Caco-2 (cell line): ENCODE measurements at places on chromosomes 2 and 18.

DNA sequence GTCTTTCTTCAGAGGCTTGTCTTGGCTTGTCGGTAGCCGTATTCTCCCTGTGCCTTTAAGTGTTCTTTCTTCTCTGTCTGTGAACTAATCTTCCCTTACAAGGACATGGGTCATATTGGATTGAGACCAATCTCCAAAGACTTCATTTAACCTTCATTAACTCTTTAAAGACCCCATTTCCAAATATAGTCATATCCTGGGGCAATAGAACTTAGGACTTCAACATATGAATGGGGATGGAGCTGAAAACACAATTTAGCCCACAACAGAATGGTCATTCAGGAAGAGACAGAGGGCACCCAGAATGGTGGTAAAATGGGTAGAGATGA is 82.1 kb upstream of the TANK start:
- no peak for DNase-seq

- no peak for DNase-seq
Measured at GRCh38 chr18:8460748-8461147, 148.5 kb upstream of the RAB12 start.

GRCh38 chr2:233413046-233413445 is 58.8 kb downstream of the DGKD start:
- DNase-seq = no peak

GRCh38 chr2:60411295-60411694 is 142.2 kb downstream of the BCL11A start:
- DNase-seq = no peak

DNA sequence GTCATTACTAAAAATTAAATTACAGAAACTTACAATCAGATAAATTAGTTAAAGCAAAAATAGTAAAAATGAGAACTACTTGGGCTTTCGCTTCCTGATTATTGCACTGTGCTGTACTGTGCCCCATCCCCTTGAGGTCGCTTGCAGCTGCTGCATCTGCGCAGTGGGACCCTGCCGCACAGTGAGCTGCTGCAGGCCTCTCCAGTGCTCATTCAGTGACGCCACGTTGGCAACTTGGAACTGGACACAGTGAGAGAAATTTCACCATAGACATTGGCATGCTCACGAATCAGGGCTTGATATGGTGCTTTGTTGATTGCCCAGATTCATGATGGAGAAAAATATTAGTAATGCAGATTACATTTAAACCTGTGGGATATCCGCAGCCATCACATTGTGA is 290.8 kb upstream of the MYT1L start:
- DNase-seq = no peak

GRCh38 chr2:82314836-82315472 is 2010.4 kb upstream of the LRRTM1 start:
- DNase-seq = no peak

- DNase-seq = no peak
Measured at GRCh38 chr18:46448347-46448746, 208.7 kb downstream of the LOXHD1 start.

DNA sequence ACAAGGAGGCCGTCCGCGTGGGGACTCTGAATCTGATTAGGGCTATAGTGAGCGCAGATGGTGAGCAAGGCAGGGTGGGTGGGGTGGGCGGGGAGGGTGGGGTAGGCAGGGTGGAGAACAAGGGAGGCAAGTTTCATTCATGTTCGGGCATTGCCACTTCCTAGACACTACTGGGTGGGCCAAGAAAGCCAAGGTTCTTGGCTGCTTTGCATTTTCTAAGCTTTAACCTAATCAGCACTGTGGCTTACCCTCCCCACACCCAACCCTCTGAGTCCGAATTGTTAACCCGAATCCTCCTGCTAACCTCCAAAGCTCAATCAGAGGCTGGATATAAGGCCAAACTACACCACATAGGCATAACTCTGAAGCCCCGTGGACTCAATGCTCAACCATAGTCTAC is 18.1 kb downstream of the MROH2A start:
- no peak for DNase-seq

DNA sequence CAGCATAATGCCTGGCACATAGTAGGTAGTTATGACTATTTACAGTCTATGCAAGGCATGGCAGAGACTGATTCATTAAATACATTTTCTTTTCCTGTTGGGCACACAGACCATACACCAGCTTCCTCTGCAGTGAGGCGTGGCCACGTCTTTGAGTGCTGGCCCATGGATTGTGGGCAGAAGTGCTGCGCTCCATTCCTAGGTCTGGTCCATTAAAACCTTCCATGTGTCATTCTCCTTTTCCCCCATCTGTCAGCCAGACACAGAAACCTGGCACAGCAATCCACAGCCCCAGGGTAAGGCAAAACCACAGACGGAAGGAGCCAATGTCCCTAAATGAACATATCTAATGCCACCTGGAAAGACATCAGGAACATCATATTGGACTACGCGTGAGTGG is 141.9 kb downstream of the TTC32 start:
- no peak for DNase-seq
